ENCODE measurements at places on chromosomes 16 and 17.

DNA sequence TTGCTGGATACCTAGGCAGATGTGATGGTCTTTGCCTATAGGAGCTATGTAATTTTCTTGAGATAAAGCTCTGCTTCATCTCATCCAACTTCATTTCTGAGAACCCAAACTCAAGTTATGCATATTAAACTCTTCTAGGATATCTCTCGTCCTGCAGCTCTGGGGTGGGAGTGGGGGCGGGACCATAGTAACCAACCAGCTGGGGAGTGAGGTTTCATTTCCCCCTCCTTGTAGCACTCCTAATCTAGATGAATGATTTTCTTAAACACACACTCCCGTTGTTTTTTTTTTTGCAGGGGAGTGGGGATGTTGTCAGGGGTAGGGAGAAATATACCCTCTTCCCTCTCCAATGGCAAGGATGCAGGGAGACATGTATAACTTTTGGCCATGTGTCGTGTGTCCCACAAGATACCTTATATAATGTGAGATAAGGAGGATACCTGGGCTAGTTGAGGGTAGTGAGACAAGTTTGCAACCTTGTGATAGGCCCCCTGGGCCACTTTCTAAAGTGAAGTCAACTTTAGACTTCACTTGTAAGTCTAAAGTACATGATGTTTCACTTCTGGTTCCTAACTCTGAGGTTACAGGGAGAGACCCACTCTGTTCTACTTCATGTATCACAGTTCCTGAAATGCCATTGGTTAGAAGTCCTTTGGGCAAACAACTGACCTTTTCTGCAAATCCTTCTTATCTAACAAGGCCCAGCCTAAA is 10.5 kb upstream of the HEATR6 start:
- DNase-seq: no peak

- DNase-seq: no peak
Observed at GRCh38 chr16:7637446-7637845, 304.8 kb downstream of the RBFOX1 start.

DNA sequence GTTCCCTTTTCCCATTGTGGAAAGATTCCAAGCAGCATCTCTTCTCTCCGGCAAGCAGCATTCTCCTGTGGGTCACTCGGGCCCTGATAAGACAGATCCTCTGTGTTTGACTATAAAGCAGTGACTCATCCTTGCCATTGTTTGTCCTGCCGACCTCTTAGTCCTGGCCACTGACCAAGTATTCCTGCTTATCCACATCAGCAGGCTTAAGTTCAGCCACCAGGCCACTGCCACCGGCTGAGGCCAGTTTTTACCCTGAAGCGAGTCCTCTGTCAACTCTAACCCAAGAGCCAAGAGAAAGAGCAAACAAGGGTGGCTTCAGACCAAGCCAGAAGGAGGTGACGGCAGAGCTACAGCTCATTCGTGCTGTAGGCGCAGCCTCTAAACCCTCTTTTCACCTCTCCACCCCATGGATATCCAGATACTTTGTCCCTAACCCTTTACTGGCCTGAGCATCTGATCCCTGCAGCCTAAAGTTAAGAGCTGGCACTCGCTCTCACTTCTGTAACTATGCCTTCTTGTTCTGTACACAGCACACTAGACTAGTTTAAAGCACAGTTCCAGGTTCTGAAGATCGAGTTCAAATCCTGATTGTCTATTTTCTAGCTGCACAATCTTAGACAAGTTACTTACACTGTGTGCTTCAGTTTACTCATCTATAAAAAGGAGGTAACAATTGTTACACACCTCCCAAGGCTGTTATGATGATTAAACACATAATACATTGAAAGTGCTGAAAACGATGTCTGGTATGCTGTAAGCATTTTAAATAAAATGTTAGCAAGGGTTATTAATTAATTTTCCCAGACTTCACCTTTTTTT is 31.0 kb downstream of the SOX9 start:
- DNase-seq: peak; percentile 38

- DNase-seq: no peak
Observed at GRCh38 chr17:64765191-64765889, 103.2 kb upstream of the SMURF2 start.

DNA sequence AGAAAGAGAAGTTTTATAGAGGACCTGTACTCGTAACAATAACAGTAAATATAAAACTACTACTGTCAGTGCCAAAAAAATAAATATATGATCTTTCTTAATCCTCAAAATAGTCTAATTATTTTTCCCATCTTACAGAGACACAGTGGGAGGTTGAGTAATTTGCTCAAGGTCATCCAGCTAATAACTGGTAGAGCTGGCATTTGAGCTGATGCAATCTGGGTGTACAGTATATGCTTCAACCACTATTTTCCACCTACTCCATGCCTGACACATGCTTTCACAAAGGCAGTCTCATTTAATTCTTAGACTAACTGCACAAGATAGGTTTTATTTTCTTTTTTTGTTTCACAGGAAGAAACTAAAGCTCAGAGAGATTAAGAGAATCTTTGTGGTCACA is 33.6 kb downstream of the PIGL start:
- DNase-seq: no peak

DNA sequence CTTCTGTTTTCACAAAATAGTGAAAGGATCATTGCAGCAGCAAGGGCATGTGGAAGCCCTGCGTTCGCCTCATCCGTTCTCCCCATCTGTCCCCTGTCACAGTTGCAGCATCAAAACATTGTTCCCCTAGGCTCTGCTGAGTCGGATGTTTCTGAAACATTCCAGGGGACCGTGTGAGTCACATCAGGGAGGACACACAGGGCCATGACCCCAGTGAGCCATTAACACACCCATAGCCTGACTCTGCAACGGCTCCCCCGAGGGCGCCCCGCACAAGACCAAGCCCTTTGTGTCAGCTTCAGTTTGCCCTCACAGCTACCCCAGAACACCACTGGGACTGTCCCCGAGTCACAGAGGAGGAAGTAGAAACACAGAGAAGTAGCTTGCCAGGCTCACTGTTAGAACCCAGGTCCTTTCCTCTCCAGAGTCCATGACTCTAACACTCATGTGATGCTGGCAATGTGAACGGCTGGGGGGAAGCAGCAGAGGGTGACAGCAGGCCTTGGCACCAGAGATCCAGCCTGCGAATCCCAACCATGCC is 63.3 kb upstream of the HSBP1 start:
- DNase-seq: no peak

DNA sequence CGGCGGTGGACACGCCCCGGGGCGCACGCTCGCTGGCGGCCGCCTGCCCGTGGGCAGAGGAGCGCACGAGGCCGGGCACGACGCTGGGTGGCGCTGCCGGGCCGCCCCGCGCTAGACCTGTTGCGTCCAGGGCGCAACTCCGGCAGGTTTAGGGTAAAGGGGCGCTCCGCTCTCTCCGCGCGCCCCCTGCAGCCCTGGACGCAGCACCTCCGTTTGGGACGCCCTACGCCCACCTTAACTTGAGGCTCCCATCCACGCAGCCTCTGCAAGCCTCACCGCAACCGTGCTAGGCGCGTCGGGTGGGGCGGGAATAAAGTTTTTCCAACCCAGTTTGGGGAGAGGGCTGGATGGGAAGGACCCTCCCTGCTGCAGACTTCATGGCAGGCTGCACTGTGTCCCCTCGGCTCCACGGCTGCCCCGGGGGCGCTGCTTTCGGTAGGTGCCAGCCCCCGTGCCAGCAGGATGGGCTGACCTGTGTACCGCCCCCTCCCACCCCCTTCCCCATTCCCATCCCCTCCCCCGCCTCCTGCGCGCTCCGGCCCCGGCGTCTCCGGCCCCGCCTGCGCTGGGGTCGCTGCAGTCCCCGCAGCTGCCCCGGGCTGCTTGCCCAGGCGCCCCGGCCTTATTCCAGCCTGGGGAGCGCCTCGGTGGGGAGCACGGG is at the start of gene SYT17:
TSS of gene SYT17 (plus strand) at position 531 of the 661 bp plus-strand sequence. CDS start 407 bp downstream, outside the sequence.
- DNase-seq: peak; percentile 56

DNA sequence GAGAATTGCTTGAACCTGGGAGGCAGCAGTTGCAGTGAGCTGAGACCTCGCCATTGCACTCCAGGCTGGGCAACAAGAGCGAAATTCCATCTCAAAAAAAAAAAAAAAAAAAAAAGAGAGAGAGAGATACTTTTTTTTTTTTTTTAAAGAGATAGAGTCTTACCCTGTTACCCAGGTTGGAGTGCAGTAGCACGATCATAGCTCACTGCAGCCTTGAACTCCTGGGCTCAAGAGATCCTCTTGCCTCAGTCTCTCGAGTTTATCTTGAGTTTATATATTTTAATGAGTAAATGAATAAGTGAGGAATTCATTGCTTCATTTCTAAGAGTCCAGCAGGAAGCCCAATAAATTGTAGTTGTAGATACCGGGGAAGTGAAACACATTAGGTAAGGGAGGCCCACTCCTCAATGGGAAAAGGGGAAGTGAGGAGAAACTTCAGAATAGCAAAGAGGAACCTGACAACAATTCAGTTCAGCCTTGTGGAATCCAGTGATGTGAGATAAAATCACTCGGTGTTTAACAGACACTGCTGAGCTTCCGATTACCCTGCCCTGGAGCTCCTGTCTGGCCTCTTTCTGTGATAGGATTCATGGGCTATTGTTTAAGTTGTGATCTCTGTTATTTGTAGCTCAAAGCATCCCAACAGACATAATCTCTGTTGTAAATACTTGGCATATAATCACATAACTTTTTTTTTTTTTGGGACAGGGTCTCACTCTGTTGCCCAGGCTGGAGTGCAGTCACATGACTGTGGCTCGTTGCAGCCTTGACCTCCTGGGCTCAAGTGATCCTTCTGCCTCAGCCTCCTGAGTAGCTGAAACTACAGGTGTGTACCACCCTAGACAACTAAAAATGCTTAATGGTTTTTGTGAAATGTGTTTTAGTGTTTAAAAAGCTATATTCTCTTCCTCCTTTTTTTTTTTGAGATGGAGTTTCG is 15.8 kb upstream of the ITGAM start:
- no peak for DNase-seq

- DNase-seq: no peak
Observed at GRCh38 chr17:78935419-78936323, 10.5 kb upstream of the TIMP2 start.

DNA sequence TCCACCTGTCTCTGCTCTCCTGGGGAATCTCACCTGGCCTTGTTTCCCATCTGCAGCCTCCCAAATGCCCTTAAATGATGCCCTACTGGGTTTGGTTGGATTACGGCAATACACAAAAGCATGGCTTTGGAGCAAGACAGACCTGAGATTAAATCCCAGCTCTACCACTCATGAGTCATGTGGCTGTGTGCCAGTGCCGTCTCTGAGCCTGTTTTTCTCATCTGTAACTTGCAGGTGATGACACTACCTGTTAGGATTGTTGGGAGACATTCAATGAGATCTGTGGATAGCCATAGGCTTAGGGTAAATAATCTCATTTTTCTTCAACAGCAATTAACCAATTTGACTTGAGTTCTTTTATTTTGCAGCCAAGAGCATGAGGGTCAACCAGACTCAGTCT is 240.3 kb downstream of the MAF start:
- DNase-seq: no peak

- no peak for DNase-seq
Observed at GRCh38 chr16:2090481-2090776, 42.6 kb downstream of the TSC2 start.

GRCh38 chr16:70250748-70251628 is 752 bp downstream of the EXOSC6 start:
- peak; percentile 20 for DNase-seq

GRCh38 chr16:24736758-24737157 is 7.3 kb downstream of the TNRC6A start:
- DNase-seq: no peak

DNA sequence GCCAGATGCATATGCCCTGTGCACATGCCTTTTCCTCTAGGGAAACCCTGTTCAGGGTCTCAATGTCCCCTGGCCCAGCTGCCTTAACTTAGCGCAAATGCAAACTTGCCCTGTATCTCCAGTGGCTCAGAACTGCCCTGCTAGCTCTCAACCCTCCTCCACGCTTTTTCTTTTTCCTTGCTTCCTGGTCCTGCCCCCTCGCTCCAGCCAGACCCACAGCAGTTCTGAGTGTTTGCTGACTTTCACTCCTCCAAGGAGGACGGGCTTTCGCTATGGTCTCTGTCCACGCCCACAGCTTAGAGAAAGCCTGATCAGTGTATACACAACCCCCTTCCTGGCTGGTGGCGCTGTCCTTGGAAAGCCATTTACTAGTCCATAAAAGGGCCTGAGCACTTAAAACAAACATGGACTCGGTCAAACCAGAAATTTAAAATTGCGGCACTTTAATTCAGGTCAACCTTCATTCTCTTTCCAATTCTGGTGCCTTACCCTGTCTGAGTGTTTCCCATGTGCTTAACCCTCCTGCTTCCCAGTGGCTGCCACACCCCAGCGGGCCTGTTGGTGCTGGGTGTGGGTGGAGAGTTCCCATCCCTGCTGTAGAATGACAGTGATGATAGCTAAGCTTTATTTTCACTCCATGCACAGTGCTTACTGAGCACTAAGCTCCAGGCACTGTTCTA is 15.6 kb upstream of the TMEM98 start:
- DNase-seq: peak; percentile 61

- DNase-seq: no peak
Observed at GRCh38 chr16:57695680-57696069, 1.1 kb downstream of the DRC7 start.

All from head of caudate nucleus (tissue), 42 donors.